H9 (cell line): ENCODE measurements at places on chromosomes 1 and 21.

DNA sequence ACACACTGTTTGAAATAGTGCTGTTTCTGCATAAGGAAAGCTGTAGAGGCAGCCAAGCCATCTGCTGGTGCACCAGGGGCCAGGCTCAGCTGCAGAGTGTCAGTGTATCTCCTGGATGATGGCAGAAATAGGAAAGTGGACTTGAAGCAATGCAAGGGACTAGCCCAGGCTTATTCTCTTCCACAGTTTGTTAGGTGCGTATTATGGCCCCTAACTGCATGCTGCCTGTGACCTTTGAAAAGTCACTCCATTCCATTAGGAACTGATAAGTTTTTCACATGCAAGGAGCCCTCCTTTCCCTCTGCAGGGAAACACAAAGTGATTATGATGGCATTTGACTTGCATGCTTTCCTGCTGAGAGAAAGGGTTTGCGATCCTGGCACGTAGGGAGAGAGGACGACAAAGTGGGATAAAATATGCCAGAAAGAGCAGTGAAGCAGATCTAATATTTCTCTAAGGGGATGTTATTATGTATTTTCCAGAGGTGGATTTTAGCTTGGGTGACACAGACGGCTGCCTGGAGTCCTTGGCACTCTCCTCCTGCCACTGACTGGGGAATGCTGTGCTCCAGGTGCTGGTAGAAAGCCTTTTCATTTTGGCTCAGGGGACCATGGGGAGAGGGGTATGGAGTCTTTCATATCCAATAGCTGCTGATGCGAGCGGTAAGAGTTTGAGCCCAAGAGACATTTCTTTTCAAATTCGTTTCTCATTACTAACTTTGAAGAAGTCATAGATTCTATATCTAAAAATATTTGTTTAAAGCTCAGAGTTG is 402.1 kb upstream of the B3GALT2 start:
- DNase-seq, result peak; percentile 47

DNA sequence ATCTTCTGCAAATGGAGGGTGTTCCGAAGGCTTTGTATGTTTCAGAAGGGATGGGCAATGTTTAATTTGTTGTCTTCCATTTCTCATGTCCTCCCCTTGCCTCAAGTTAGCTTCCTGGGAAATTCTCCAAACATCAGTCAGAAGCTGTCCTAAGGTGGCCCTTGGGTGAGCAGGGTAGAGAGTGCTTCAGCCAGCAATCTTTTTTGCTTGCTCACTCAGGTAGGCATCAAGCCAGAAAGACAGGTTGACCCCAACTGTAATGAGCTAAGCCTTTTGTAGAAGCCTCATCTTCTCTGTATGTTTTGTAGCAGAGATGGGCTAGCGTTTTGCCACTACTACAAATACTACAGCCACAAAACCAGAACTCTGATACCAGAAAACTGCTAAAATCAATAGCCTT is 321.5 kb upstream of the FAM78B start:
- DNase-seq, result no peak

GRCh38 chr1:62905309-62905708 is 121.4 kb downstream of the ATG4C start:
- no peak for DNase-seq

DNA sequence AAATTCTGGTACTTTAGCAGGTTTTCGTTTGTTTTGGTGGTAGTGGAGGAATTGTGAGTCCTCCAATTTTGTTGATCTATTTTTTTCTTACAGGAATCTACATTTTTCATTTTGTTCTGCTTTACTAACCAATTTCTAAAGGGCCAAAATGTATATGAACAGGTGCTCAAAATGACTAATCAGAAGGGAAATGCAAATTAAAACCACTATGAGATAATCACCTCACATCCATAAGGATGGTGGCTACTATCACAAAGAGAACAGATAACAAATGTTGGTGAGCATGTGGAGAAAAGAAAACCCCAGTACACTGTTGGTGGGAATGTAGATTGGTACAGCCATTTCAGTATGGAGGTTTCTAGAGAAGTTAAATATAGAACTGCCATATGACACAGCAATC is 134.2 kb downstream of the LMO4 start:
- DNase-seq, result no peak

GRCh38 chr1:77673716-77674355 is 8.6 kb downstream of the ZZZ3 start:
- no peak for DNase-seq

- no peak for DNase-seq
Measured at GRCh38 chr1:173403996-173404395, 73.1 kb upstream of the PRDX6 start.

- DNase-seq, result no peak
Measured at GRCh38 chr1:93672477-93673162, 9.0 kb downstream of the BCAR3 start.

GRCh38 chr1:17922833-17923232 is 167.7 kb downstream of the ACTL8 start:
- peak; percentile 49 for DNase-seq

- no peak for DNase-seq
Measured at GRCh38 chr1:92274939-92275338, 23.8 kb downstream of the GLMN start.

DNA sequence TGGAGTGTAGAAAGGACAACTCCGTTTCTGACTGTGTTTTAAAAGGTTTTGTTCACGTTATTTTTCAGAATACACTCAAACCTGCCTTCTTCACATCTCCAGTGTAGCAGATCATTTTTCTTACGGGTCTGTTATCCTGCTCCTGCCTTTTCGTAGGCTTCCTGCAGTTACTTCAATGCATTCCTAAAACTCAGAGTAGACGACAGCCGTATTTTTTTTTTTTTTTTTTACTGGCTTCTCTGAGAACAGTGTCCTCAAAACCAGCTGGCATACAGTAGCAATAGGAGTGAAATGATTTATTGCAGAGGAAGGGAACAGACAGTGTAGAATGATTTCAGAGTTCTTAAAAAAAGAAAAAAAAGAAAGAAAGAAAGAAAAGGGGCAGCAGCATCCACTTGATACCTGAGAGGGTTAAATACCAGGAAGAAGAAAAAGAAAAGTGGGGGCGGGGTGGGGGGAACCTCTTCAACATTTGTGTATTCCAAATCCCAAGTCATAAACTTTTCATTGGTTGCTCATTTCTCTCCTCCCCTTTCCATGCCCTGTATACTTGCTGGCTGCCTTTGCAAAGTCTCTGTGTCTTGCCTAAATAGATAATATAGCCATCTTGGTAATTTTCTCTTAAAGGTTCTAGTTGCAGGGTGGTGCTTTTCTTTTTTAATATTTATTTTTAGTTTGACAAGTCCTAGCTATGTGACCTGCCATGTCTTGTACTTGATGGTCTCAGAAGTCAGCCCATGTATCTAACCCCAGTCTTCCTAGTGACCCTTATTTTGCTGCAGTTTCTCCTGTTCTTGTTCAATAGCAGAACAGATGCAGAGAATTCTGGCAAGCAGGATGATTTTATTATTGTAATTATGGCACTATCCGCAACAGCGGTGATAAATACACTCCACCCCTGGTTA is 2.8 kb downstream of the TGFB2 start:
- DNase-seq, result no peak

DNA sequence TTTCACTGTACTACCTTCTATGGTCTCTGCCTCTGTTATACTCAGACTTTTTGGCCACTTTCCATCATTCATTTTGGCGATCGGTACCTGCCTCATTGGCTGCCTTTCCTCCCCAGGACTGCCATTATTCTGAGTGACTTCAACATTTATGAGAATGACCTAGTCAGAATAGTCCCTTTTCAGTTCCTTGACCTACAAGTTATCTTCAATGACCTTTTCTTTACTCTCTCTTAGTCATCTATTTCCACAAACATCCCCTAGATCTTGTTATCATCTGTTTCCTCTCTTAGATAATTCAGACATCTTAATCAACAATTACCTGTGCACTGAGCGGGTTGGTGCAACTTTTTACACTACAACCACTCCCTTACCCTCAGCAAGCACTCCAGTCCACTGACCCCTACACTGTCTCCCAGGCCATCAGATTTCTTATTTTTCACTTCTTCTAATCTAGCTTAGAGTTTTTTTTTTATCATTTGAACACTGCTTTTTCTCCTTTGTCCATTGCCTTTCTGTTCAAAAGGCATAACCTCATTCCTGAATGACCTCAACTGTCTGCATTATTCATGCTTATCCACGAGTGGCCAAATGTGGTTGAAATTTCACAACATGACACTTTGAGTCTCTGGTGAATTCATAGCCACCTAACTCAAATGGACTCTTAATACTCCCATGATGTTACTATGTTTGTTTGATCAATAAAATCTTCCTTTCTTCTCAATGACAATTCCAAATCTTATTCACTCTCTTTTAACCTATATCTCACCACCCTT is 112.7 kb downstream of the HMCN1 start:
- DNase-seq, result no peak

- DNase-seq, result no peak
Measured at GRCh38 chr1:41751804-41752513, 166.8 kb downstream of the HIVEP3 start.

DNA sequence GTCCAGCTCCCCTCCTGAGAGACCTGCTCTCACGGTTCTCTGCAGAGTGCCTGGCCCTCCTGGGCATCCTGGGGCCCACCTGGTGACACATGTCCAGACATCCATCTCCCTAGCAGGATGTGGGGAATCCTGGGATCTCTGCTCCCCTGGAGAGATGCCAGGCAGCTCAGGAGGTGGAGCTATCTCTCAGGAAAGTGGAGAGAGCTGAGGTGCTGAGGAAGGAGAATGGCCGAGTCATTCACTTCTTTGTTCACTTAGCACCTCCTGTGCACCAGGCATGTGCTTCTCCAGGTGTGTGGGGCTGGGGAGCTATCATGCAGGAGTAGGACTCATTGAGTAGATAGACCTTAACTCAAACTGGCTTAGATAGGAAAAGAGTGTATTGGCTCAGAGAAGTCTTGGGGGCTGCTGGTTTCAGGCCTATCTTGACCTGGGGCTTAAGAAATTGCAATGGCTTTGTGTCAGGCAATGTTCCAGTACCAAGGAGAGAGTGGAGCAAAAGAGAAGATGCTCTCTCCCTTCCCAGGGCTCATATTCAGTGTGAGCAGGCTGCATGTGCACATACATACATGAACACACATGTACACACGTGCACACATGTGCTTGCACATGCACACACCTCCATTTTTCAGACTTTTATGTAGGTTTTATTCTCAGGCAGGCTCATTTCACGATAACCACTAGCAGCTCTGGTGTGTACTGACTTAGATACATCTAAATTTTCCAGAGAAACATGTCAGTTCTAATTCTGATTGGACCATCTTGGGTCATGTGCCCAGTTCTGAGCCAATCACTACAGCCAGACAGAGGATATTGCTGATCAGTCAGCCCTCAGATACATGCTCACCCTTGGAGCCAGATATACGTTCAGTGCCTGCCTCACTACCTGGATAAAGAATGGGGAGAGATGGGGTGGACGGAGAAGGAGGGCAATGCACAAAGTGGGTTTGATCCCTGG is 437.6 kb downstream of the PTPRU start:
- peak; percentile 19 for DNase-seq

- DNase-seq, result no peak
Measured at GRCh38 chr21:33432496-33432895, 29.3 kb downstream of the IFNGR2 start.

- no peak for DNase-seq
Measured at GRCh38 chr1:166813508-166814223, 25.6 kb upstream of the POGK start.

GRCh38 chr21:16424331-16424751 is 694.6 kb downstream of the USP25 start:
- DNase-seq, result no peak

- no peak for DNase-seq
Measured at GRCh38 chr1:1862905-1863547, 27.9 kb downstream of the GNB1 start.

DNA sequence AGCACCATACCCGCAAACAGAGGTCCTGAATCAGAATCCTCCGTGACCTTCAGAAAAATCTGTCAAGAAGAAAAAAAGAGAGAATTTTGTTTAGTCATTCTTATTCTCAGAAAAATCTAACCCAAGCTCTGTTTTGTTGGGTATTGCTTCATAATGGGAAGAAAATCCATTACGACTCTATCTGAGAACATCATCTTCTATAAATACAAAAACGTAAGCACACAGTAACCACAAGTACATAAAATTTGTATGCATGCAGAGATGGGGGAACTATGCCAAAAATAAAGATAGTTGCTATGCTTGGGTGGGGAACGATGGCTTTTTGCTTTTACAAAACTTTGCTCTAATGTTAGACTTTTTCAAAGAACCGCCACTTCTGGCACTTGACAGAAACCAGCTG is 84.2 kb downstream of the ABCA4 start:
- no peak for DNase-seq

- no peak for DNase-seq
Measured at GRCh38 chr21:21216047-21216446, 217.8 kb downstream of the NCAM2 start.

DNA sequence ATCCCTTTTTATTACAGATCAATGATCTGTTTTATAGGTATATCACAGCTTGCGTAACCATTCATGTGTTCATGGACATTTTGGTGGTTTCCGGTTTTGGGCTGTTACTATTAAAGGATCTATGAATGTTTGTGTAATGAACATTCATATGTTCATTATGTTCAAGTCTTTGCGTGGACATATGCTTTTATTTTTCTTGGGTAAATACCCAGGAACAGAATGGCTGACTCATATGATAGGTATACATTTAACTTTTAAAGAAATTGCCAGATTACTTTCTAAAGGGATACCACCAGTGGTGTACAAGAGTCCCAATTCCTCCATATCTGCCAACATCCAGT is 73.7 kb downstream of the SPATA46 start:
- no peak for DNase-seq

DNA sequence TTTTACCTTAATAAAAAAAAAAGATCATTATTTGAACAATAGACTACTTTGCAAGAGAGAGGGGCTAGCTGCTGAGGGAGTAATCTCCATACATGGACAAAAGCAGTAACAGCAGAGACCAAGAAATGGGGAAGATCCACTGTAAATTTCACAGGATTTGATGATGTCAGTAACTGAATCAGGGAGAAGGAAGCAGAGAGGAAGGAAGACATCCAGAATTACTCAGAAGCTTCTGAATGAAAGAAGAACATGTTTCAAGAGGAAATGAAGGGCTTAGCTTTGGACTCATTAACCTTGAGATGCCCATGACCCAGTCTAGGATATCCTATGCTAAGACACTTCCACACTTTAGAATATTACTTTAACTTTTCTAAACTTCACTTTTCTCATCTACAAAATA is 60.4 kb downstream of the SLC44A5 start:
- no peak for DNase-seq

DNA sequence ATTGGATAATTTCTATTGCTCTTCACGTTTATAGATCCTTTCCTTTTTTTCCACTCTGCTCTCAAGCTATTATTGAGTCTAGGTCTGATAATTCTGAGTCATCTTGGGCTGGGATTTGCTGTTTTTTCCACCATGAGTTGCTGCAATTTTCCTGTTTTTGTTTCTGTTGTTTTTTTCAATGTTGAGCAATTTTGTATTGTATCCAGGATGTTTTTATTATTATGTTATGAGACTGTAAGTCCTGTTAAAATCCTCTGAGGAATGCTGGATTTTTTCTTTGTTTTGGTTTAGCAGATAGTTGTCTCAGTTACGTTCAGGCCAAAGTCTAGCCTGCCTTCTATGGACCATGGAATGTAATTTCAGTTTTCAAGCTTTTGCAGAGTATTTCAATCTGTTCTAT is 13.0 kb upstream of the SLC35A3 start:
- no peak for DNase-seq

- DNase-seq, result no peak
Measured at GRCh38 chr1:200977071-200977754, 46.3 kb downstream of the KIF21B start.
